Upper lobe of left lung (tissue), 6 donors: ENCODE measurements at places on chromosomes 7 and 10. TPM values are rescaled to one million over a fixed set of nuclear protein-coding genes. Genes with fewer than 3 reads are reported as not detected.

Gene OR2A1
- total RNA-seq = not detected

Gene ASB13
- 32.5 TPM for total RNA-seq

Gene SPDYE16
- total RNA-seq = 1.2 TPM

Gene ANKRD30A
- not detected for total RNA-seq

Gene CHAT
- not detected for total RNA-seq

Gene ASNS
- total RNA-seq = 7.3 TPM

Gene IL15RA
- total RNA-seq = 28.0 TPM

Gene NUTM2A
- 2.6 TPM for total RNA-seq

Gene OPN1SW
- total RNA-seq = not detected

Gene SPDYE1
- total RNA-seq = not detected

Gene PON3
- 67.2 TPM for total RNA-seq

Gene FZD8
- total RNA-seq = 22.1 TPM

Gene ITIH5
- total RNA-seq = 10.7 TPM

Gene KLF14
- total RNA-seq = not detected

Gene FLNC
- total RNA-seq = 6.1 TPM

Gene SLC13A1
- total RNA-seq = not detected

Gene CLRN3
- not detected for total RNA-seq

Gene STK32C
- 16.8 TPM for total RNA-seq

Gene VWA2
- total RNA-seq = 8.3 TPM

Gene NRAP
- total RNA-seq = 0.11 TPM

Gene TRPV5
- not detected for total RNA-seq

Gene AIFM2
- 21.0 TPM for total RNA-seq

Gene CNPY1
- total RNA-seq = not detected

Gene PKD1L1
- total RNA-seq = 0.46 TPM

Gene LIPN
- total RNA-seq = 1.0 TPM

Gene PNLIPRP2
- not detected for total RNA-seq

Gene IRF5
- 43.0 TPM for total RNA-seq

Gene CD36
- total RNA-seq = 92.9 TPM

Gene INA
- 0.13 TPM for total RNA-seq

Gene GNAI1
- total RNA-seq = 24.5 TPM

Gene C10orf105
- total RNA-seq = not detected

Gene ZYX
- 44.6 TPM for total RNA-seq

Gene CDHR3
- 38.8 TPM for total RNA-seq

Gene CPA1
- total RNA-seq = not detected
